ENCODE measurements at places on chromosomes 3 and 15.
A peak's percentile ranks its signal among the peaks of the same experiment; 100 is the strongest.

DNA sequence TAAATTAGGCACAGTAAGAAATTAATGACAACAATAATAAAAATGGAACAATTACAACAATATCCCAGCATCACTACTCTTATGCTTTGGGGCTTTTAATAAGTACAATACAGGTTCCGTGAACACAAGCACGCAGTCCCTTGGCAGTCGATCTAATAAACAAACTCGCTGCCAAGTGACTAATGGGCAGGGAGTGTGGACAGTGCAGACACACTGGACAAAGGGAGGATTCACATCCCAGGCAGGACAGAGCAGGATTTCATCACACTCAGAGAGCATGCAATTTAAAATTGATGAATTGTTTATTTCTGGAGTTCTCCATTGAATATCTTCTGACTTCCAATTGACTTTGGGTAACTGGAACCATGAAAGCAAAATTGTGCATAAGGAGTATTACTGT, 524.1 kb upstream of the CFAP20DC start:
- DNase-seq: no peak

DNA sequence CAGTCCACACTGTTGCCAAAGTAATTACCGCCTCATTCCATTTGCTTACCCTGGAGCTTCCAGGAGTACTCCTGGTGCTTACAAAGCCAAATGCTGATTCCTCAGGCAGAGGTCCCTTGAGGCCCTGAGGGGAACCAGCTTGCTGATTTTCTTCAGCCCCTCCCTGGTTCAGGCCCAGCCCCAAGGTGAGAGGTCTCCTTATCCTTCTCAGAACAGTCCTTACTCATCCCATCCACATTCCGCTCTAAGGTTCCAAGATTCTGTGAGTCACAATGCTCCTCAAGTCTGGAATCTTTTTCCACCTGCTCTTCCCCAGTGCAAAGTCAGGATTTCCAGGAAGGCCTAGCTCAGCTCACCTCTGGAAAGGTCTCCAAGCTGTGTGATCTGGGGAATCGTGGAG, 1.8 kb upstream of the ATP10A start:
- DNase-seq: no peak

GRCh38 chr3:124995460-124995994, 60.3 kb downstream of the HEG1 start:
- DNase-seq: peak; percentile 63

DNA sequence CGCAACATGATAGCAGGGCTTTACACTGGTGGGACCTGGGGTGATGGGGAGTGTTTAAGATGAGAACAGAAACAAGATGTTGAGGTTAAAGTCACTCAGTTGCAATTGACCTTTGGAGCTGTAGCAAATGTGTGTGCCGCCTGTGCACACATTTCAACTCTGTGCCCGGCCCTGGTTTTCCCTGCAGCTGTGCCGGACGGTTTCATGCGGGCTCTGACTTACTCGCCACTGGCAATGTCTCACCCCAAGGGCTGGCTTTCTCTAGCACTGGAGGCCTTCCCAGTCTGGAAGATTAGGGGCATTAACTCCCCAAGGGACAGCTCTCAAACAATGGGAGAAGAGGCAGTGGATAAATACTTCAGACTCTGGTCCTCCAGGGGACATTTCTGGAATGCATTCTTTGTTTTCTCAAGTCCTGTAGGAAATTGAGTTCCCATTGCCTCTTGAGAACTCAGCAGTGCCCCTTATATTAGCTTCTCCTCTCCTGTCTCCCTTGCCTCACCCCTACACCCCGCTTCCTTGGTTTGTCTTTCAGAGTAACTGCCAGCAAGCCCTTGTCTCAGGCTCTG, 152.5 kb downstream of the EDEM1 start:
- DNase-seq: no peak

- DNase-seq: no peak
Observed at GRCh38 chr3:5331567-5332269, 144.2 kb downstream of the EDEM1 start.

DNA sequence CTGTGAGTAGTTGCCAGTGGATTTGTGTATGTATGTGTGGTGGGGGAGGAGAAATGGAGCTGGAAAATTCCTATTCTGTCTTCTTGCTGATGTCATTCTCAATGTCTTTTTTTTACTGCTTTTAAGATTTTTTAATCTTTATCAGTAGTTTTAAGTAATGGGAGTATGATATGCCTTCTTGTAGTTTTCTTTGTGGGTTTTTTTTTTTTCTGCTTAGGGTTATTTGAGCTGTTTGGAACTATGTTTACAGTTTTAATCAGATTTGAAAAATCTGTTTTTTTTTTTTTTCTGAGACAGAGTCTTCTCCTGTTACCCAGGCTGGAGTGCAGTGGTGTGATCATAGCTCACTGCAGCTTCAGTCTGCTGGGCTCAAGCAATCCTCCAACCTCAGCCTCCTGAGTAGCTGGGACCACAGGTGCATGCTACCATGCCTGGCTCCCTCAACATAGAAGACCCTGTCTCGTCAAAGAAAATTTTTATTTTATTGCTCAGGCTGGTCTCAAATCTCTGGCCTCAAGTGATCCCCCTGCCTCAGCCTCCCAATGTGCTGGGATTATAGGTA, 37.1 kb downstream of the RPL39L start:
- no peak for DNase-seq

GRCh38 chr3:59775106-59775505, 725.3 kb upstream of the CFAP20DC start:
- no peak for DNase-seq

GRCh38 chr3:141380279-141380678, 12.0 kb downstream of the ZBTB38 start:
- DNase-seq: no peak

- DNase-seq: no peak
Observed at GRCh38 chr15:80706161-80706560, 11.1 kb downstream of the ABHD17C start.

DNA sequence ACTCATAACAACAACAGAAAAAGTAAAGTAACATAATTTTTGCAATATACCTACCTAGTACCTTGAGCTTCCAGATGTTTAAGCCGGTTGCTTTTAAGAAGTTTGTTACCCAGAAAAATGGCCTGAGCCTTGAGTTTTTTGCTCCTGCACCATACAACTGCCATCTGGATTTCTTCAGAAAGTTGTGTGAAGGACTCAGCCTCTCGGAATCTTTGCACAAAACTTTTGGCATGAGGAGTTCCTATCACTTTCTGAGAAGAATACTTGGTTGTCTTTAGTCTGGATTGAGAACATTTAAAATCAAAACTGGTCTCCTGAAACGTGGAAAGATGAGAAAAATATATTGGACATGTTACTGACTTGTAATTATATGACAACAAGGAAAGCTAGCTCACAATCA, 17.3 kb downstream of the GTPBP8 start:
- no peak for DNase-seq

GRCh38 chr3:177300842-177301241, 103.6 kb upstream of the TBL1XR1 start:
- no peak for DNase-seq

DNA sequence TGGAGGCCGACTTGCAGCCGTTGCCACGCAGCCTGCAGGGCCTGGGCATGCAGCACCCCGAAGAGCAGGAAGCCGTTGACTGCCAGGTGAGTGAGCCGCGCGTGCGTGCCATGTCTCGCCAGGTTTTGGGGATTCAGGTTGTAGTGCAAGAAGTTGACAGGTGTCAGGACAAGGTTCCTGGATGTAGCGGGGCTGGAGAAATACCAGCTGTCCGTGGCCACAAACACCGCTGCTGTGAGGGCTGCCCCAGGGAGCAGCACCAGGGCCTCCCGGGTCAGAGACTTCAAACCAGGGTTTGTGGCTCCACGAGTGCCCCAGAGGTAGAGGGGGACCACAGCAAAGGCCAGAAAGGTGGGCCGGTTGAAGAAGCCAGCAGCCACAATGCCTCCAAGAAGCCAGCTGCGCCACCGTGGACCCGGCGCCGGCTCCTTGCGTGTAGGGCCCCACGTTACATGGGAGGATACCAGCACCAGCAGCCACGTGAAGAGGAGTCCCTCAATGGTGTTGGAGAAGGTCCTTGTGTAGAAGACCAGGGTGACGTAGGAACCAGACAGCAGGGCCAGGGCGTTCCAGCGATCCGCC, 5.6 kb upstream of the NCBP2 start:
- no peak for DNase-seq

DNA sequence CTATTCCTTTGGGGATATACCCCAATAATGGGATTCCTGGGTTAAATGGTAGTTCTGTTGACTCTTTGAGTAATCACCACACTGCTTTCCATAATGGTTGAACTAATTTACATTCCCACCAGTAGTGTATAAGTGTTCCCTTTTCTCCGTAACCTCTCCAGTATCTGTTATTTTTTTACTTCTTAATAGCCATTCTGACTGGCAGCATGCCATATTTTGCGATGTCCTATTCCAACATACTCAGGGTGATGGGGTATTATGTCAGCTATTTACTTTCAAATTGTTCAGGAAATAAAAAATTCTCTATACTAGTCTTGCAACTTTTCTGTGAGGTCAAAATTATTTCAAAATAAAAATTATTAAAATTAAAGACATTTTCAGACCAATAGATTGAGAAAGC, 9.1 kb upstream of the PARP14 start:
- no peak for DNase-seq

GRCh38 chr3:3170998-3171397, 8.5 kb downstream of the CRBN start:
- no peak for DNase-seq

DNA sequence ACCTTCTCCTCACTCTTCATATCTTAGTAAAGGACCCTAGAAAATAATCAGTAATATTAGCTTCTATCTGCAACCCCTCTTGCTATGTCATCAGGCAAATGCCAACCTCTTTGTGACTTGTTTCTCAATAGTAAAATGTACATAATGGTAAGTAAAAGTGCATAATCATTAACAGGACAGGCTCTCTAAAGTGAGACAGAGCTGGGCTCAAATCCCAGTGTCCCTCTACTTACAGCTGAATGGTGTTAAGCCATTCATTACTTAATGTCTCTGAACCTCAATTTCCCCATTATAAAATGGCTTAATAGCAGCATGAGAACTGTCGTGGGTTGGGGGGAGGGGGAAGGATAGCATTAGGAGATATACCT, 62.6 kb upstream of the ATP11B start:
- no peak for DNase-seq

DNA sequence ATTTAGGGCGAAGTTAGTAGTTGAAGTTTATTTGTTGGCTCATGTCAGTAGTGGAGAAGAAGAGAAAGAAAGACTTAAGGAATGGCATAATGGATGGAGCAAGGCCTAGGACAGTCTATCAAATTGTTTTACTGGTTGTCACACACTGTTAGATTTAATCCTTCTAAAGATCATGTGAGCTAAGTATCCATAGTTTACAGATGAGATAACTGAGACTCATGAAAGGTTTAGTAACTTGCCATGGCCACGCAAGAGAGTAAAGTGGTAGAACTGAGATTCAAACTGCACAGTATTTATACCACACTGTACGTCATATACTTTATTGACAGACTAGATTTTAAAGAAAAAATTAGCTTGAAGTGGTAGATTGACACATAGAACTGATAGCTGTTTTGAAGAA, 11.4 kb downstream of the SPRED1 start:
- no peak for DNase-seq

DNA sequence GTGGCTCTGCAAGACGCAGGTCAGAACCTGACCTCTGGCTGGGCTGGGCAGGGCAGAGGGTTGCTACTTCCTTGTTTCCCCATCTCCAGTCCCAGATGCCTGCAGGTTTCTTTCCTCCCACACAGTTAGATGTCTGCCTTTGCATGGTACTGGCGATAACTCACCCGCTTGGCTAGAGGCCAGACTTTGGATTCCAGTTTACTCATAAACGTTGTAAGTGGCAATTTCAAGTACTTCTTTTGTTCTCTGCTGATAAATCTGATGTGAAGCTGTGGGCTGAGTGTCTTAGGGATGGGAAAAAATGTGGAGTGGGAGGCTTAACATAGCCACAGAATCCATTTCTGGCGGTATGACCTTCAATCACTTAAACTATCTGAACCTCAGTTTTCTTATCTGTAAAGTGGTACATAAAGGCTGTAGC, 194.2 kb downstream of the EBLN2 start:
- no peak for DNase-seq

- peak; percentile 10 for DNase-seq
Observed at GRCh38 chr15:100520132-100520921, 8.4 kb downstream of the CERS3 start.

DNA sequence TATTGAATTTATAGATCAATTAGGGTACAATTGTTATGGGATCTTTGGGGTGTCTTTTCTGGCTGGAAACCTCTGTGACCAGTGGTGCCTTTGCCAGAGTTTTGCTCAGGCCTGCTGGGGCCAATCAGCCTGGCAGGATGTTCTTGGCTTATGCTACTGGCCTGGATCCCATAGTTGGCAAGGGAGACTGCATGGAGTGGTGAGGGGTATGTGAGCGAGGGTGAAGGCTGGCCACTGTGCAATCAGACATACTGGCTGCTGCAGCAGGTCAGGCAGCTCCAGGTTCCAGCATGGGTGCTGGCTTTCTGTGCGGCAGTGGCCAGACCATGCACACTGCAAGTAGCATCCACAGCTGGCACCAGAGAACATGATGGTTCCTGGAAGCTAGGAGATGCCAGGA, 1053.2 kb upstream of the GBE1 start:
- DNase-seq: no peak

DNA sequence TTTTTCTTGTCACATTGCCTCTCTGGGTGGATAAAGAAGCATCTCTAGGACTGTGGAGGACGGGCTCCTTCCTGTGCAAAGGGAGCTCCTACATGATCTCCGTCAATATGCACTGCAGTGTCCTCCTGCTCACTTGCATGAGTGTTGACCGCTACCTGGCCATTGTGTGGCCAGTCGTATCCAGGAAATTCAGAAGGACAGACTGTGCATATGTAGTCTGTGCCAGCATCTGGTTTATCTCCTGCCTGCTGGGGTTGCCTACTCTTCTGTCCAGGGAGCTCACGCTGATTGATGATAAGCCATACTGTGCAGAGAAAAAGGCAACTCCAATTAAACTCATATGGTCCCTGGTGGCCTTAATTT, 478 bp downstream of the GPR15 start:
- no peak for DNase-seq

- DNase-seq: no peak
Observed at GRCh38 chr3:23271876-23272741, 69.0 kb downstream of the UBE2E2 start.

DNA sequence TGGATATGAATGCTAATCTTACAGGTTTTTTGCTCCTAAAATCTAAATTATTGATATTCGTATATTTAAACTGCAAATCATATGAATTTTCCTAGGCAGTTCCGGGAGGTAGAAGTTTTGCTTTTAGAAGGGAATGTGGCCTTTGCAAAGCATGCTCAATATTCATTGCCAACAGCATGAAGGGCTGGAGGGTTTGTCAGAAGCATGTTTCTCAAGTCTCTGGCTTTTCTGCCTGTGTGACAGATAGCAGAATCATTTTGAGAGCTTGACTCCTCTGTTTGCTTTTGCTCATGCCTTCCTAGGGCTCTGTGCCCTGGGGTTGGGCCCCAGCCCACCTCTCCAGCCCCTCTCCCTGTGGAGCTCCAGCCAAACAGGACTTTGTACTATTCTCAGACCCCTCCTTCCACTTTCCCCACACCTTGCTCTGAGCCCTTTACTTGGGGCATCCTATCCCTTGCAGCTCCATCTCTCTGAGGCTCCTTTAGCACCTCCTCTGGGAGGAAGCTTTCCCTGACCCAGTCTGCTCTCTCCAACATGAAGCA, 91.3 kb downstream of the ARNT2 start:
- DNase-seq: no peak

- DNase-seq: no peak
Observed at GRCh38 chr3:173249457-173249856, 108.4 kb upstream of the SPATA16 start.

All from CD4-positive, alpha-beta T cell treated with Interferon gamma for 1 hour (primary cell).